ENCODE measurements at places on chromosomes 3 and 15.
A peak's percentile ranks its signal among the peaks of the same experiment; 100 is the strongest.

GRCh38 chr3:14236902-14237301 is 58.3 kb downstream of the LSM3 start:
- no peak for DNase-seq

- DNase-seq = no peak
These were observed 85.3 kb downstream of the PCSK6 start for GRCh38 chr15:101404245-101404644.

DNA sequence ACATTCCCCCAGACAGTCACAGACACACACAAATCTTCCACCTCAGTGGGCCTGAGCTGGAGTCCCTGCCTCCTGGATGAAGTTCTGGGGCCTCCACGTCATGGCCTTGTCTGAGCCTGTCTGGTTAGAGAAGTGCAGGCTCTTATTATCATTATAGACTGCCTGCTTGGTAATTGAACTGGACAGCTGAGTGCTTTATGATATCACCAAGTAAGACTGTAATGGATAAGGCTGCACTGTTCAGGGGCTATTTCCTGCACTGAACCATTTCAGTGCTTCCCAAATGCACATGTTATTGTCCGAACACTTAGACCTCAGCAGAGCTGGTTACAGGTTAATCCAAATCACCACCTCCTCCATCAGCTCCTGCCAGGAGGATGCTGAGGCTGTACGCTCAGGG is 8.7 kb upstream of the ST6GAL1 start:
- no peak for DNase-seq

DNA sequence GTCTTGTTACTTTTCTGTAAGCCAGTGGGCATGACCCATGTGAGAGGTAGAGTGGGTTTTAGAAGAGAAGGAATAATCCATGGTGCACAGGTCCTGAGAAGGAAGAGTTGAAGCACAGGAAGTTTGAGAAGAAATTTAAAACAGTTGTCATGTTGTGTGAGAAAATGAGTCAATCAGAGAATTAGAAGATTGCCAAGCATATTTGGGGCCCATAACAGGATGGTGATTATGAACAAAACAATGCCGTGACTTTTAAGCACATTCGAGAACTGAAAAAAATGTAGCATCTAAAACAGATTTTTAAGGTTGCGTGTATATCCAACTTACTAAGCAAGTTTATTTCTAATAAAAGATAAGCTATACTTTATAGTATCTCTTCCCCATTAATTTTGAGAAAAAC is 198.7 kb downstream of the RORA start:
- DNase-seq = no peak

DNA sequence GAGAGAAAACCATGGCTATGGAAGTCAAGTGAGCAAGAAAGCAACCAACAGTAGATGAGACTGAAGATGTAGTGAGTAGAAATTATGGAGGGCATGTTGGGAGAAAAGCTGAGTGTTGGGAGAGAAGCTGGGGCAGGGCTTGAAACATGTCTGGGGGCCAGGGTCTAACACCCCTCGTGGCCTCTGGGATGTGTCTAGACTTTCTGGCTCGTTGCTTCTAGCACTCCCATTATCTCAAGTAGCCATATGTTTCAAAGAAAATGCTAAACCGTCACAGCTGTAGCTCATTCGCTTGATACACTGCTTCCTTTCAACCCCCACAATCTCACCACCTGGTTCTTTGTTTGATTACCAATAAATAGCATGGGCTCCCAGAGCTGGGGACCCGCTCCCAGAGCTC is 83.8 kb upstream of the BCHE start:
- no peak for DNase-seq

DNA sequence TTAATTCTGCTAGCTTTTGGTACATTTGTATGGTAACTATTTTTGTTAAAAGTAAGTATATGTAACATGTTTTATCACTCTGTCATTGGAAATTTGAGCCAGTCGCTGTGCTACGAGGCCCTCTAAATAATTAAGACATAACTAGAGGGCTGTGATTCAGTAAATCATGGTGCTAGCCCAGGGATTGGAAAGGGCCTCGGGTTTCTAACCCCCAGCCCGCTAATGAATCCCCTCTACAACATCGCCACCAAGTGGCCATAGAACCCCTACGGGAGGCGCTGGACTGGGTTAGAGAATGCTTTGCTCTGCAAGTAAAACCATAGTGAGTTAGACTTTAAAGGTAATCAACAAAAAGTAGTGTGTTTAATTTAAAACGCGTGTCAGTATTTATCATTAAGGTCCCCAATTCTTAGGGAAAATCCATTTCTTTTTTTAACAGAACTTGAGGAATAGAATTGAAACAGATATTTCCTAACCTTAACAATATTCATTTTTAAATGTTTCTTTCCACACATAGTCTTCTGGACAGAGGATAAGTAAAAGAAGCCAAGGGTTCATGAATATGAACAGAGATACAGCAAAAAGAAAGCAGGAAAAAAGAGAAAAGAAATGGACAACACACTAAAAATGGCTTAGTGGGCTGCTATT is 744.7 kb downstream of the EPHA3 start:
- no peak for DNase-seq

GRCh38 chr3:21159543-21159906 is 591.5 kb downstream of the ZNF385D start:
- no peak for DNase-seq

DNA sequence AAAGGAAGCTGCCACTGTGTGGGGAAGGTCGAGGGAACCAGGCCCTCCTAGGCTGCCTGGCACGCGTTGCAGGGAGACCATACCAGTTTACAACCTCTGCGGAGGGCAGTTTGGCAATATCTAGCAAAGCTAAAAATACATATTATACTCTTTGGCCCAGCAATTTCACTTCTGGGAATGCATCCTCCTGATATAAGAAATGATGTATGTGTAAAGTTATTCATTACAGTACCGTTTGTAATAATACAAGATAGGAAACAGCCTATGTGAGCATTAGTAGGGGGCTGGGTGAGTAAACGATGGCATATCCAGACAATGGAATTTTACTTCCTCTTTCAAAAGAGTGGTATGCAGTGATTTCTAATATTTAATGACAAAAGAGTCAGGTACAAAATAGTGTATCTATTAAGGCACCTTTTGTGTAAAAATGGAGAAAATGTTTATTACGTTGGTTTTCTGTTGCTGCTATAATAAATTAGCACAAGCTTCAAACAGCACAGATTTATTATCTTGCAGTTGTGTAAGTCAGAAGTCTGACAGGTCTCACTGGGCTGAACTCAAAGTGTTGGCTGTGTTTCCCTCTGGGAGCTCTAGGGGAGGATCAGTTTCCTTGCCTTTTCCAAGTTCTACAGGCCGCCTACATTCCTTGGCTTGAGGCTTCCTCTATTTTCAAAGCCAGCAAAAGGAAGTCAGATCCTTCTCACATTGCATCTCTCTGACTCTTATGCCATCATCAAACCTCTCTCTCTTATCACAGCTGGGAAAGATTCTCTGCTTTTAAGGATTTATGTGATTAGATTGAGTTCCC is 9.0 kb downstream of the APOD start:
- no peak for DNase-seq

- no peak for DNase-seq
These were observed 34.2 kb downstream of the EDEM1 start for GRCh38 chr3:5221701-5222100.

DNA sequence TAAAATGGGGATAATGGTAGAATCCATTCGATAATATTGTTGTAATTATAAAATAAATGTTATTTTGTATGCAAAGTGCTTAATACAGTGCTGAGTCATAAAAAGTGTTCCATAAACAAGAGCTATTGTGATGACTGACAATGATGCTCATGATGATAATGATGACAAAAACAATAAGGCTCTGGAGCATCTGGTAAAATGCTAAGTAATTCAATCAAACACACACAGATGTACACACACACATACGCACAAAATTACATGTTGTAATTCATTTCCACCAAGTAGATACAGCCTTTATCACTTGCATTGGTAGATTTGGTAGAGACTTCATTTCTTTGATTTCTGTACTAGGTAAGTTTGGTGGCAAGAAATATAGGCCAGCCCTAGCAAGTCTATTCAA is 163.8 kb downstream of the FHIT start:
- DNase-seq = no peak

- DNase-seq = no peak
These were observed 8.1 kb downstream of the ITIH4 start for GRCh38 chr3:52822363-52822762.

DNA sequence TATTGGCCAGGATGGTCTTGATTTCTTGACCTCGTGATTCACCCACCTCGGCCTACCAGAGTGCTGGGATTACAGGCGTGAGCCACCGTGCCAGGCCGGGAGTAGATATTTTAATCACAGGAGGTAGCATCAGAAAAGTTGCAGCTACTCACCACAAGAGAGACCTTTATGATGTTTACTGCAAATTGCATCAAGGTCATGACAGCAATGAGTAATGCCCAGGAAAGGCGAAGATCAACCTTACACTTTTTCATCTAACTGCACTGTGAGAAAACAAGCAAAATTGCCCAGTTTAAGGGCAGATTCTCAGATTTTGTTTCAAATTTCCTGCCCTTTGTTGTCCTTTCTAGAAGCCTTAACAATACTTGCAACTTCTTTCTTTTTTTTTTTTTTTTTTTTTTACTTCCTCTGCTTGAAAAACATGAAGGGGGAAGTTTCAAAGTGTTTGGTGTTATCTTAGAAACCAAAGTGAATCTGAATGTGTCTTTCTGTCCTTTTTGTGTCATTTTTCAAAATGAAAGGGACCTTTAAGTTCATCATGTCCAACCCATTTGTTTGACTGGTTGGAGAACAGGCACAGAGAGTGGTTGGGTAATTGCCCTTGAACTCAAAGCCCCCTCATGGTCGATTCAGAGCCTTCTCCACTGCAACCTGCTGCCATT is 25.0 kb downstream of the TGFBR2 start:
- no peak for DNase-seq

DNA sequence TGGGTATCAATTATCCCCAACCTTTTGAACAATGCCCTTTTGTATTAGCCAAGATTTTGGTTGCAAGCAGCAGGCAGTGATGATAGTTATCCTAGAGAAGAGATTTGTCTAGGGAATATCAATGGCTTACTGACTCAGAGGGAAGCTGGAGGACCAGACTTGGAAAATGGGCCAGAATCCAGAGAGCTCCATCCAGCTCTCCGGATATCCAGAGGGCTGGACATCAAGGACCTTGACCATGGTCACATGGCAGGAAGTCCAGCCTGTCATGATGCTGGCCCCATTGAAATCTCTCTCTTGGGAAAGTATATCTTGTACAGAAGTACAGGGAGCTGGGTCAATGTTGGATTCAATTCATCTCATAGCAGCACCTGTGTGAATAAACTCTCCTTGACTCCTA is 148.5 kb upstream of the PDZRN3 start:
- DNase-seq = no peak

- DNase-seq = no peak
These were observed 107.9 kb downstream of the LRIG1 start for GRCh38 chr3:66392966-66393332.

- no peak for DNase-seq
These were observed 17.4 kb upstream of the ATP2B2 start for GRCh38 chr3:10522646-10523303.

DNA sequence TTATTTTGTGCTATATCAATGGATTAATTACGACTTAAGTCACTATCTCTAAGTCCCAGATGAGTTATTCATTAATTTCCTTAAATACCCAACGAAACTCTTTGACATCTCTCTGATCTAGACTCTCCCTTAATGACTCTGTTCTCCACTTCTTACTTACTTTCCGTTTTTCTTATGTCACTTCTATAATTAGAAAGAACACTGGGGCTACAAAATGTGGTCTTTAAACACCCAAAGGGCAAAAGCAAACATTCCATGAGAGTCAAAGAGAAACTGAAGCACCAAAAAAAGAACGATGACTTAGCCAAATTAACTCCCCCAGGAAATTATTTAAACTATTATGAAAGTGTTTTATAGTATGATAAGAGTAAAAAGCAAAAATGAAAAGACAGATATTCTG is 166.4 kb upstream of the UBE2E2 start:
- DNase-seq = no peak

DNA sequence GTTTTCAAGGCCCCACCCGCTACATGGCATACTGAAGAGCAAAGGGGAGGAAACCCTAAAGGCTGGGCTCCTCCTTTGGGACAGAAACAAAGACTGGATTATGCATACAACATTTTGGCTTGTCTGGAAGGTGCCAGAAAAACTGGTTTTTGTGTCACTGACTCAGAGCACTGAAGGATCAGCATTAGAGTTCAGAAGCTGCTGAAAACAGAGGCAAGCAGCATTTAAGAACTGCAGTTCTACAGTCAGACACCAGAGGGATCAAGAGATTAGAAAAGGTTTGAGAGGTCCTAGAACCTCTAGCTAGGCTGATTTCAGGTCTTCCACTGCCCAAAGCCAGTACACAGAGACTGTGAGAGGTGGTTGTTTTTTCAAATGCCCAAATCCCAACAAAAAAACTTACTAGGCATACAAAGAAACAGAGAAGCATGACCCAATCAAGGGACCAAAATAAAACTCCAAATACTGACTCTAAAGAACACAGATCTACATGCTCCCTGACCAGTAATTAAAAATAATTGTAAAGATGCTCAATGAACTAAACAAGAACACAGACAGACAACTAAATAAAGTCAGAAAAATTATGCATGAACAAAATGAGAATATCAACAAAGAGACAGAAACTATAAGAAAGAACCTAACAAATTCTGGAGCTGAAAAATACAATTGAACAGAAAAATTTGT is 91.2 kb downstream of the SENP2 start:
- DNase-seq = no peak

- DNase-seq = no peak
These were observed 611 bp upstream of the FANCI start for GRCh38 chr15:89243046-89243690.

- peak; percentile 2 for DNase-seq
These were observed 111.5 kb downstream of the FILIP1L start for GRCh38 chr3:100002599-100003350.

DNA sequence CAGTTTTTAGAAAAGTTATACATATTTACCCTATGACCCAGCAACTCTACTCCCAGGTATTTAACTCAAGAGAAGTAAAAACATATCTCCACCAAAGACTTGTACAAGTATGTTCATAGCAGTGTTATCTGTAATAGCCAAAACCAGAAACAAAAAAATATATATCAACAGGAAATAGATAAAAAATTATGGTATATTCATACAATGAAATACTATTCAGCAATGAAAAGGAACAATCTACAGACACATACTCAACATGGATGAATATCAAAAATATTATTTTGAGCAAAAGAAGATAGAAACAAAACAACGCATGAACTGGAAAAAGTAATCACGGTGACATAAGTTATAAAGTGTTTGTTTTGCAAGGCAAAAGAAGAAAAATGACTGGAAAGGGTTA is 72.4 kb downstream of the VPS13C start:
- no peak for DNase-seq

DNA sequence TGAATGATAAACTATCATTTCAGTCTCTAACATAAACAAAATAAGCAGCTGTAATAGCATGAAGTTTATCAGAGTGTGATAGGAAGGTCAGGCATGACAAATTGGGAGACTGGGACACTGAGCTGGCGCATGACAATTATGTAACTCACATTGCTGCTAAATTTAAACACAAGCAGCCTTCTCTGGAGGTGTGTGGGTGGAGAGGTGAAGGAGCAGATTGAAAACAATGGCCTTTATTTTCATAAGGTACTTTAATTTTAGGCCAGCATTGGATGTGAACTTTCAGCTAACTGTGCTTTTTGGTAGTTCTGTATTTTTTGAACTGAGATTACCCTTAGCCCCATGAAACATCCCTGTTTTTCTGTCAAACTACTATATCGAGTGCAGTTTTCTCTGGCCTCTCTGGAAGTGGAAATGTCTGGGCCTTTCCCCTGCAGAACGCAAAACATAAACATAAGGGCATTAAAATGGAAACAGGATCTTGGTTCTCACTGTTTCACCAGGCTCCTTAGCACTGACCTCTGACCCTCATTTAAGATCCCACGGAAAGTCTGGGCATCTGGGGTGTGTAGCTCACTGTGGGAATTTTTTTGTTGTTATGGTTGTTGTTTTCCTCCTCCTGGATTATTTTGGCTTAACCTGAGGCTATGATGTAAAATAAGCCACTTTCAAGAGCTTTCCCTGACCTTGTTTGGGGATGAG is 160.1 kb upstream of the DPH6 start:
- peak; percentile 74 for DNase-seq

Measured in caudate nucleus (tissue), 63 donors.